Lung microvascular endothelial cell (primary cell): ENCODE measurements at places on chromosomes 13 and 19. TPM values are rescaled to one million over a fixed set of nuclear protein-coding genes. Genes with fewer than 3 reads are reported as not detected.
A peak's percentile ranks its signal among the peaks of the same experiment; 100 is the strongest.

The DAND5 gene
- total RNA-seq = under 0.01 and 0.22 TPM in 2 replicates

GRCh38 chr13:29537736-29538651, 57.5 kb downstream of the SLC7A1 start:
- peak; percentile 89 for DNase-seq

DNA sequence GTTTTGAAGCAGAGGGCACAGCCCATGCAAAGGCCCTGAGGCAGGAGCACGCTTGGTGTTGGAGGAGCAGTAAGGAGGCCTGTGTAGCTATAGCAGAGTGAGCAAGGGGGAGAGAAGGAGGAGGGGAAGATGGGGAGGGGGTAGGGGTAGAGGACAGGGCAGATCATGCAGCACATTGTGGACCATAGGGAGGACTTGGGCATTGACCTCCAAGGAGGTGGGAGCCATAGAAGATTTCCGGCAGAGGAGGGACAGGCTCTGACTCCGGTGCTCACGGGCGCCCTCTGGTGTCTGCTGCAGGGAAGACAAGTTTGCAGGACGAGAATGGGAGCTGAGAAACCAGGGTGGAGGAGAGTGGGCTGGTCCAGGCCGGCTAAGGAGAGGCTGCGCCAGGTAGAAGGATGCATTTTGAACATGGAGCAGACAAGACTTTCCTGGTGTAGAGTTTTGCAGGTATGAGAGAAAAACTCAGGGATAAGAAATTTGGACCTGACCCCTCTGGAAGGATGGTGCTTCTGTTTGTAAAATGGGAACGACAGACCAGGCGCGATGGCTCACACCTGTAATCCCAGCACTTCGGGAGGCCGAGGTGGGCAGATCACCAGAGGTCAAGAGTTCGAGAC, 13.7 kb upstream of the CREB3L3 start:
- DNase-seq = peak; percentile 60

- peak; percentile 43 for DNase-seq
Measured at GRCh38 chr19:48969276-48970138, 4.4 kb downstream of the FTL start.

DNA sequence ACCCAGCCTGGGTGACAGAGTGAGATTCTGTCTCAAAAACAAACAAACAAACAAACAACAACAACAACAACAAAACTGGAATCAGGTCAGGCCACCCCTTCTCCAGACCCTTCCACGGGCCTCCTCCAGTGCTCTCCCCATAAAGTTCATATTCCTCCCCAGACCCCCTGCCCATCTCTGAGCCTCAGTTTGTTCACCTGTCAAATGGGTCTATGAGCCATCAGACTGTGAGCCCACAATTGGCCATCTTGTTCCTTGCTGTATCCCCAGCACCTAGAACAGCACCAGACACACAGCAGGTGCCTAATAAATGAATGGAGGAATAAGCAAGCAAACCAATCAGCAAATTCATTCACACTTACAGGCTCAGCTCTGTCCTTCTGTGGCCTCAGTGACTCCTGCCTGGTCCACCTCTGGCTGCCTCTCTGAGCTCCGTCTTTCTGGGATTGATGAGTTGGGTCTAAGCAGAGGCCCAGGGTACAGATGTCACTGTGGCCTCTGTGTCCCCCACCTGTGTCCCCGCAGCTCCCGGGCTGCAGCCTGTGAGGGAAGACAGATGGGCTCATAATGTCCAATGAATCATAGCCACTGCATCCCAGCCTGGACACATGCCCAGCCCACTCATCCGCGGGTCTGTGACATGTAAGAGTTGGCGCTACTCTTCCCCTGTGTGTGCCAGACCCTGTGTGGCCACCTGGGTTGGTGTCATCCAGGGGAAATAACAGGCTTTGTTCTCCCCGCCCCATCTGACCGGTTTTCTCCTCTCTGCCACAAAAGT, 19.6 kb upstream of the PTPRS start:
- peak; percentile 71 for DNase-seq
